ENCODE measurements at places on chromosomes 6 and 20.

DNA sequence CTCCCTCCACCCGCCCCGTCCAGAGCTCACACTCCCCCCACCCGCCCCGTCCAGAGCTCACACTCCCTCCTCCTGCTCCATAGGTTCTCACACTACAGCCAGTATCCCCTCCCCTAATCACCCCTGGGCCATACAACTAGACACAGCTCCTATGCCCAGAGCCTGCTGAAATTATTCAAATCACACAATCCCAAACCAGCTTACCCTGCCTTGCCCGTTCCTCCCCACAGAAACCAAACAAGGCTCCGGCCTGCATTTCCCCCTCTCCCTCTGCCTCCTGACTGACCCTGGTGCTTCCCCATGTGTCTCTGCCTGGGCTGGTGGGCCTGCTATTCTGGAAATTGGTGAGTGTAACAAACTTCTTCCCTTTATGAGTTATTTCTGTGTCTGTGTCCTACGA lies 18.6 kb downstream of the SLC2A4RG start:
- ATAC-seq = no peak

- ATAC-seq = no peak
Observed at GRCh38 chr20:3172126-3172932, 1.0 kb downstream of the LZTS3 start.

- no peak for ATAC-seq
Observed at GRCh38 chr20:14761903-14762302, 424.5 kb upstream of the FLRT3 start.

GRCh38 chr6:162596676-162597075 lies 130.9 kb downstream of the PRKN start:
- no peak for ATAC-seq

DNA sequence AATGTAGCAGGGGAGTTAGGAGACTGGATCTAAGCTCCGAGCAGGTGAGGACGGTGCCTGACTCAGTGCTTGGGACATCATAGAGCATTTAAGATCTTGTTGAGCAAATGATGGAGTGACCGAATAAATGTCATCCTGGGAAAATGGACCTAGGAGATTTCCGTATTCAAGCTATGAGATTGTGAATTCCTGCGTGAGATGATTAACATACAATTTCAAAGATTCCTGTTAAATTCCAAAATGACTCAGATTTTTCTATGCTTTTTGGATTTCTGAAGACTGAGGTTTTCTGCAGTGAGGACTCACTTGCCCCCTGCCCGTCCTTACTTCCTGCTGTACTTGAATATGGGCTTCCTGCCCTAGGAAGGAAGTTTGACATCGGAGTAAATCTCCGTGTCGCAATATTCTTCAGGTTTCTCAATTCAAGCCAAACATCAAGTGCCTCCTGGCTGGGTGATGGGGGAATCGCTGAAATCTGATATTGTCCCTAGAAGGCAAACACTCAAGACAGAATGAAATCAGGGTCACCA lies 5.2 kb downstream of the SYTL3 start:
- peak; percentile 60 for ATAC-seq

- ATAC-seq = peak; percentile 90
Observed at GRCh38 chr20:10558635-10559187, 115.1 kb downstream of the JAG1 start.

DNA sequence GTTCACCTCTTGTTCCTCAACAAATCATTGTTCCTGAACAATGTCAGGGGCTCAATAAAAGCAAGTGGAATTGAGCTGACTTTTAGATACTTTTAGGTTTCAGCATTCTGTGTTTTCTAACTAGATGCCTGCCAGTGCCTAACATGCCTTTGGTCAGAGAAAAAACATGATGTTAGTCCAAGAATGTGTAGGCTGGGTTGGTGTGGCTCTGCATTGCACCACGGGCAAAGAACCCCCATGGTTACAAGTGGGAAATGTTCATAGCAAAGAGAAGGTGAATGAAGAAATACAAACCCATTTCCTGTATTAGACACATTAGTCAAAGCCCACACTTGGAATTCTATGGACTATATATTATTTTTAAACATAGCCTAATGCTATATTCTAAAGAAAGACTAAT lies 193.3 kb downstream of the TMEM200A start:
- no peak for ATAC-seq

DNA sequence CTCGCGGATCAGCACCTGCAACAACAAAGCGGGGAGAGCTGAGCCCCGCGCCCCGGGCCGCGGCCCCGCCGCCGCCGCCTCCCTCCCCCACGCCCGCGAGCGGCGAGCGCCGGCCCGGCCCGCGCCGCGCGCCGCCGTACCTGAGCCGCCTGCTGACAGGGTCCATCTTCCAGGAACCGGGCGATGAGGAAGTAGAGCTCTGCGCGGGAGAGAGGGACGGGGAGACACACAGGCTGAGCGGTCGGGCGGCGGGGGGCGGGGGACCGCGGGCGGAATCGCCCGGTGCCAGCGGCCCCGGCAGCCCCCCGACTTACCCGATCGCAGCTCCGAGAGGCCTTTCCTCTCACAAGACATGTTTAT lies 359 bp downstream of the PHIP start:
- peak; percentile 30 for ATAC-seq

GRCh38 chr20:25327521-25328235 lies 63.0 kb downstream of the ABHD12 start:
- ATAC-seq = no peak

DNA sequence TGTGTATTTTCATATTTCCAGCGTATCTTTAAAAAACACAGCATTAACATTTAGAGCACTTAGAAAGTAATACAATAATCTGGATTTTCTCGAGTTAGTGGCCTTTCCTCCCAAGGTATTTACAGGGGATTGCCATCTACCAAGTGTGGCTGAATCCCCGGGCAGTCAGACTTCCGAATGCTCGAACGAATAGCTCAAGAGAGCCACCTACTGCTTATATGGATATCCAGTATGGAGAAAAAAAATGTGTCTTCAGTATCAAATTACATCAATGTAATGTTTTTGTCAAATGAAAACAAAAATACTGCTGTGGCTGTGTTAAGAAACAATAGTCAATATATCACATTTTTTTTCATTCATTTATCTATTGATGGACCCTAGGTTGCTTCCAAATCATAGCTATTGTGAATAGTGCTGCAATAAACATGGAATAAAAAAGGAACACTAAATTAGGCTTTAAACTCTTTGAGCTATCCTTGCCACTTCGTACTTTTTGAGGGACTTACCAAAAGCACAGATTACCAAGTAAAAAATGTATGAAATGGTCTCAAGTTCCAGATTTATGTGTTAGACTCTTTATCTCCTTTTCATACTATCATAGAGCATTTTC lies 654.5 kb upstream of the PTCHD4 start:
- peak; percentile 96 for ATAC-seq
